Natural killer cell (primary cell): ENCODE measurements at places on chromosomes 1 and 21.

GRCh38 chr1:166679369-166679768 is 159.9 kb upstream of the POGK start:
- H3K27ac ChIP-seq, result no peak overlapping the region
- no peak for DNase-seq
- H3K4me3 ChIP-seq, result no peak overlapping the region
- no peaks in the 10 kb centered on the region for H3K36me3 ChIP-seq

GRCh38 chr1:230778916-230779590 is 31.9 kb downstream of the CAPN9 start:
- no peaks in the 10 kb centered on the region for H3K36me3 ChIP-seq
- H3K4me1 ChIP-seq, result no peaks in the 10 kb centered on the region
- no peak for DNase-seq
- H3K4me3 ChIP-seq, result no peak overlapping the region
- no peaks in the 10 kb centered on the region for H3K27me3 ChIP-seq

DNA sequence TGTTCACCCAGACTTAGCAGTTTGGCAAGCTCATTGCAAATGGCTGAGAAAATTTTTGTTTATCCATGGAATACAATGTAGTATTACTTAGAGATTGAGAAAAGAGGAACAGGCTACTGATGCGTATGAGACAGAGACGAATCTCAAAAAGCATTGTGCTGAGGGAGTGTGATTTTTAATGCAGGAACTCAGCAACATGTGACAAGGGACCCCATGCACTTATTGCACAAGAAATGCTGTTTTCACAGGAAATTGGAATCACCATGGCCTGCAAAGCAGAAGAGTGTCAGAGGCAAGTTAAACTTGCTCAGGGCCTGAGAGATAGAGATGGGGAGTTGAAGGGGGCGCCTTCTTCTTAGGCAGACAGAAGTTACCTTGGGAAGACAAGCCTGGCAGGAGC is 32.6 kb upstream of the TLR5 start:
- H3K36me3 ChIP-seq, result no peaks in the 10 kb centered on the region
- H3K27ac ChIP-seq, result no peak overlapping the region
- H3K4me1 ChIP-seq, result peaks cover 11% of the 10 kb centered on the region
- no peaks in the 10 kb centered on the region for H3K27me3 ChIP-seq
- DNase-seq, result no peak

DNA sequence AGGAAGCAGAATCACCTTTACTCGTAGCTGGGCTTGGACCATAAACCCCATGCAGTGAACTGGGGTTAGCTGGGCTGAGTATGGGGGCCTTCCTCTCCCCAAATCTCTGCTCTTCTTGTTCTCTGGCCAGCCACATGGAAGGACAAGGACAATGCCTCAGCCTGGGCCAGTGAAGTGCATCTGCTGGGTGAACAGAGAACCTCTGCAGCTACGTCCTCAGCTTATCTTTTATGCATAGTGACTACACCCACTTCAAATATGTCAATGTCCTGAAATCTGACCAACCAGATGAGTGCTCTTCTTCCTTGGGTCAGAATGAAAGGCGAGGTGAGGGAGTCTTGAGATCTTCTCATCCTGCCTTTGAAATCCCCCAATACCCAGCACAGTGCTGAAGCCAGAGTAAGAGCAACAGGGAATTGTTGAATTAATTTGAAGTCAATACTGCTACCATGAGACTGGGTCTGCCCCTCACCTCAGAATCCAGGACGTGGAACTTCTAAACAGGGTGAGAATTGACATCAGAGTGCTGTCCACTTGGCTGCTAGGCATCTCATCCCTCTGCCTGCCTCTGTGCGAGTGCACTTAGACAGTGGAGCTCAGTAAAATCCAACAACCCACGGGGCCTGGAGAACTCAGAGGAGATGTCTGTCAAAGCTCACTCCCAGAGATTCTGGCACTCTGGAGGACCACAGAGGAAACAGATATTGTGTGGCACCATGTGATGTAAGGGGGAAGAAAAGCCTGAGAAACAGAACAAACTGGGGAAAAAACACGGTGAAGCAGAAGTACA is 99.0 kb downstream of the IER5 start:
- DNase-seq, result no peak
- no peak overlapping the region for H3K4me3 ChIP-seq
- H3K27me3 ChIP-seq, result no peaks in the 10 kb centered on the region
- no peaks in the 10 kb centered on the region for H3K36me3 ChIP-seq
- no peak overlapping the region for H3K27ac ChIP-seq
- peaks cover 9% of the 10 kb centered on the region for H3K4me1 ChIP-seq

- no peak overlapping the region for H3K4me3 ChIP-seq
- peaks cover 64% of the 10 kb centered on the region for H3K36me3 ChIP-seq
- H3K27me3 ChIP-seq, result no peaks in the 10 kb centered on the region
- no peak overlapping the region for H3K27ac ChIP-seq
- DNase-seq, result peak; percentile 80
- no peaks in the 10 kb centered on the region for H3K4me1 ChIP-seq
Observed at GRCh38 chr1:28208818-28209441, 23.9 kb downstream of the DNAJC8 start.

GRCh38 chr1:170162459-170163246 is 16.9 kb downstream of the NTMT2 start:
- H3K27ac ChIP-seq, result no peak overlapping the region
- no peaks in the 10 kb centered on the region for H3K4me1 ChIP-seq
- no peak for DNase-seq
- no peak overlapping the region for H3K4me3 ChIP-seq
- no peaks in the 10 kb centered on the region for H3K36me3 ChIP-seq

GRCh38 chr1:230713547-230713914 is 391 bp downstream of the AGT start:
- no peak overlapping the region for H3K4me3 ChIP-seq
- no peaks in the 10 kb centered on the region for H3K27me3 ChIP-seq
- H3K36me3 ChIP-seq, result no peaks in the 10 kb centered on the region
- DNase-seq, result no peak

- no peaks in the 10 kb centered on the region for H3K36me3 ChIP-seq
- H3K27me3 ChIP-seq, result no peaks in the 10 kb centered on the region
- H3K27ac ChIP-seq, result no peak overlapping the region
- H3K4me1 ChIP-seq, result no peaks in the 10 kb centered on the region
- no peak for DNase-seq
Observed at GRCh38 chr1:3461934-3462275, 7.4 kb downstream of the ARHGEF16 start.

DNA sequence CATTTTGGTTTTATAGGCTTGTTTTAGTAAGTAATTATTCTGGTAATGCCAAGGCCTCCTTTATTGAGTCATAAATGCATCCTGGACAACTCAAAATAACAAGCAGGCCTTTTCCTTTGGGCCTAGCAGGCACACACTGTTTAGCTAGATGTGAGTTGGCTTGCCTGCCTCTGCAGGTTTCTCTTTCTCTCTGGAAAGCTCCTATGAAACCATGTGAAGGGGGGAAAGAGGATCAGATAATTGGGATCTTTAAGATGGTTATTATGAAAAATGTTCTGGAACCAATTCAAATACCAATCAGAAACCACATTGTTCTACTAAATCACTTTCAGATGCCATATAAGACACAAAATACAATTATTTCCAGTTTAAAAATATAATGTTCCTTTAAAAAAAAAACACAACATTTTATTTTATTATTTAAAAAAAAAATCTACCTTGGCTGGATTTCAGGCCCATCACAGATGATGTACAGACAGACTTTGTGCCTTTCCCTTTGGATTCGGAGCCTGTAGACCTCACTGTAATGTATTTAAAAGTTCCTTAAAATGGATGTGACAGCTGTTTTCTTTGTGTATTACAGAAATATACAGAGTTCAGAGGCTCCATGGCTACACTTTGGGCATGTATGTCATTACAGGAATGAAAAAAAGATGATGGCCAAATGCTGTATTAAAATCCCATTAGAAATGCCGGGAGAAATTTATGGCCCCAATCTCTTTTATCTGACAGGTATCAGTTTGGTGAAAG is 80.2 kb downstream of the NTMT2 start:
- no peak overlapping the region for H3K4me3 ChIP-seq
- no peaks in the 10 kb centered on the region for H3K4me1 ChIP-seq
- no peaks in the 10 kb centered on the region for H3K36me3 ChIP-seq
- H3K27me3 ChIP-seq, result no peaks in the 10 kb centered on the region
